ENCODE measurements at places on chromosomes 11 and 22.
A peak's percentile ranks its signal among the peaks of the same experiment; 100 is the strongest.

GRCh38 chr11:99814738-99815137, 794.0 kb downstream of the CNTN5 start:
- no peak for DNase-seq

DNA sequence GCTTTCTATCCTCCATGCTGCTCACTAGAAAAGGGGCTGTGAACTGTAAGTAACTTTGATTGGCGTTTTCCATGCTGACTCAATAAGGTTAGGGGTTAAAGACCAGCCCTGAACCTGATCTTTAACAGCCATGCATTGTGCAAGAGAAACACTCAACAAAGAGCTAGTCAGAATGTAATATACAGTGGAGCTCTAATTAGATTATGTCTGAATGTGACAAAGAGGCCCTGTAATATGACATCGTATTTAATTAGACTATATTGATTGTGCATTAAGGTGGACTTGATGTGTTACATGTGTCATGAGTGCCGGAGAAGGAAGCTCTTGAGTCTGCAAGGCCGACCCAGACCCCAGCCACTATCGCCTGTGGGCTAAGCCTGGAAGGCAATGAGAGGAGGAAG, 70.5 kb downstream of the PKNOX2 start:
- no peak for DNase-seq

DNA sequence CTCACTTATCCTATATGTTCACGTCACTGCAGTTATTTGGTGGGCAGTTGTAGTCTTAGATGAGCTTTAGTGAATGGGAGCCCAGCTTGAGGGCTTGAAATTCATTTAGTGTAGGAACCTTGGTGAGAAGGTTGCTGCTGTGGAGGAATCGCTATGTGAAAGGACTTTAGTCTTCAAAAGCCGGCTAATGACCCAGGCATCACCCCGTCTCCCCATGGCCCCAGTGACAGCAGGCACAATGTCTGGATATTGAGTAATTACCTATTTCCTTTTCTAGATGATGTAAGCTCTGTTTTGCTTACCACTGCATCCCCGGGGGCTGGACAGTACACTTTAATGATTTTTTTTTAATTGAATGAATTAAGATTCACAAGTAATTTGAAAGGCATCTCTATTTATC, 283.2 kb downstream of the ST3GAL4 start:
- no peak for DNase-seq

DNA sequence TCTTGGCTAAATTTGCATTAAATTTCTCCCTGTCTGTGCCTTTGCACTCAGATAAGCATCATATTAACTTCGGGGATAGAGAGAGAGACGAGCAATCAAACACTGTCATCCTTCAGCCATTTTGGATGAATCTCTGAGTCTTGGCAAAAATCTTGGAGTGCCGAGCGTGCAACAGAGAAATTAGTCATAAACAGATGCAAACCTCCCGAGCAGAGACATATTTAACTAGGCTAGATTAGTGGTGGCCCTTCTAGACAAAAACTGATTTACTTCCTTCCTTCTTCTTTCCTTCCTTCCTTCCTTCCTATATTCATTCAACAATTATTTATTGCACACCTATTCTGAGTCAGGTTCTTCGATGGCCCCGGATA, 114.4 kb upstream of the BLID start:
- DNase-seq, result peak; percentile 80

- no peak for DNase-seq
Observed at GRCh38 chr11:1087961-1088926, 13.6 kb downstream of the MUC2 start.

- peak; percentile 74 for DNase-seq
Observed at GRCh38 chr11:63845303-63845702, 6.4 kb downstream of the MARK2 start.

- no peak for DNase-seq
Observed at GRCh38 chr11:126581871-126582648, 226.6 kb downstream of the ST3GAL4 start.

- peak; percentile 4 for DNase-seq
Observed at GRCh38 chr11:106724293-106724892, 293.9 kb downstream of the GUCY1A2 start.

DNA sequence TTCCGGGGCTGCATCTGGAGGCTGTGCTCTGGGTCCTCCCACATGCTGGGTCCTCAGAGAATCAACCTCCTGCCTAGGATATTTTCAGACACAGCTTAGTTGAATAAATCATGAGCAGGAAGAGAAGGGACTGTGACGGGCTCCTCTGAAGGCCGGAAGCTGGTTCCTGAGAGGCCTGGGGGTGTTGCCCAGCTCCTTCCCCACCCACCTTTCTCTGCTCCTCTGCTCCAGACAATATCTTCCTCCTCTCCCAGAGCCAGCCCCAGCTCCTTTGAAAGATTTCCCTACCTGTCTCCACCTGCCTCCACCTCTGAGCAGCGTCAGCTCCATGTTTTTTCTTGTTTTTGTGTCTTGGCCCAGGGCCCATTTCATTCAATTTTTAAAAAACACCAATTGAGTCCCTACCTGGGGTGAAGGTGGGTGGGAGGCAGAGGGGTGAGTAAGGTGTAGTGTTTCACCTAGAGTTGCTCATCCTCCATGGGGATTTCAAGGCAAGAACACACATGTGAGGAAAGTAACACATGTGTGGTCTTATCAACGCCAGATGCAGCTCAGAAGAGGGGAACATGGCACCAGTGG, 24.8 kb upstream of the THY1 start:
- DNase-seq, result no peak

- DNase-seq, result no peak
Observed at GRCh38 chr11:111403051-111403726, 24.1 kb upstream of the POU2AF1 start.

- DNase-seq, result no peak
Observed at GRCh38 chr22:37624017-37624365, 15.4 kb downstream of the GGA1 start.

GRCh38 chr22:23571486-23571885, 8.6 kb downstream of the IGLL1 start:
- DNase-seq, result no peak

GRCh38 chr22:30903876-30904460, 64.6 kb downstream of the MORC2 start:
- DNase-seq, result no peak

GRCh38 chr11:77213029-77213579, 85.1 kb downstream of the MYO7A start:
- no peak for DNase-seq

GRCh38 chr11:20311444-20311843, 52.1 kb upstream of the HTATIP2 start:
- DNase-seq, result no peak

DNA sequence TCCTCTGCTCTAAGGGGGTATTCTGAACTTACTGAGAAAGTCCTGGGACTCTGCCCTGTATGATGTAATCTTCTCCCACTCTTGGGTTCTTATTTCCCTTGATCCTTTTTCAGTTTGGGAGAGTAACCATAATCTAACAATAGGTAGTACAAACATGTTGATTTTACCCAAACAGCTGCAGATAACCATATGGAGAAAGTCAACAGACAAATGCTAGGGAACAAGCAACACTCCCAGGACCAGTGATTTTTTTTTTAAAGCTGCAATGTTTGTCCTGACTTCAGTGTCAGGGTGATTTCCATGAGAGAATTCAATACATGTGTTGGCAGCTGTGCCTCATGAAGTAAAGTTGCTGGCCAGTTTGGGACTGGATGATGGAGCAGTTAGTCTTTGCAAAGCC, 156.5 kb downstream of the FCHSD2 start:
- no peak for DNase-seq

GRCh38 chr11:19237813-19238212, 2.9 kb downstream of the E2F8 start:
- no peak for DNase-seq

DNA sequence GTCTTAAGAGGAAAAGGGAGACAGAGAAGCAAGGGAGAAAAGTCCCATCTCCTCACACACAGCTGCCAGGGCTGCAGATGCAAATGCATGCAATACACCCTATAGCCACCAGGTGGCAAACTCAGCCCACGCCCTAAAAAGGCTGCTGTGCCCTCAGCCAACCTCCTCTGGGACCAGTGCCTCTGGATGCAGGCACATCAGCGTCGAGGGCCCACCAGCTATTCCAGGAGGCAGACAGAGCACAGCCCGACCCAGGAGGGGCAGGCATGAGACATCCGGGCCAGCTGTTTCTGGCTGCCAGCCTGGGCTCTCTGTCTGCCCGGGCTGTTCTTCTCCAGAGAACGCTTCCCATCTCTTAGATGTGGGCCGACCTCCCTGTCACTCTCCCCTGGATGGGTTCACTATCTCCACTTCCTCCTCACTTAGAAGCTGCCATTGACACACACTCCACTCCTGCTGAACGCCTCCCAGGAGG, 39.7 kb downstream of the TPBGL start:
- peak; percentile 51 for DNase-seq

DNA sequence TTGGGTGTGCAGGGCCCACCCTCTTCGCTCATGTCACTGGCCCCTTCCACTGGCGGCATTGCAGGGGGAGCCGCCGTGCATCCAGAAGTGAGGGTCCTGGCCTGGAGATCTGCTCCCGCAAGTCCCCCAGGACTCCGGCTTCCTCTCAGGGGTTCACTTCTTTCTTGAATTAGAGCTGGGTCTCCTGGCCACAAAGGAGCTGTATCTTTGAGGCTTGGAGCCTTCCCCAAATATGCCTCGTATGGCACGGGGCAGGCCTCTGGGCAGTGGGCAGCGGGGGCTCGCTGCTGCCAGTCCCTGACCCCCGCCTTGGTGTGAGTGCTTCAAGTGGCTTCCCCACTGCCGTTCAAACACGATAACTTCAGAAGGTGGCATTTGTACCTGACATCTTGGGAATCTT, 7.4 kb upstream of the IFITM3 start:
- DNase-seq, result no peak

GRCh38 chr22:46879083-46879482, 116.6 kb downstream of the TBC1D22A start:
- no peak for DNase-seq

- no peak for DNase-seq
Observed at GRCh38 chr11:67157691-67158090, 38.6 kb downstream of the KDM2A start.

DNA sequence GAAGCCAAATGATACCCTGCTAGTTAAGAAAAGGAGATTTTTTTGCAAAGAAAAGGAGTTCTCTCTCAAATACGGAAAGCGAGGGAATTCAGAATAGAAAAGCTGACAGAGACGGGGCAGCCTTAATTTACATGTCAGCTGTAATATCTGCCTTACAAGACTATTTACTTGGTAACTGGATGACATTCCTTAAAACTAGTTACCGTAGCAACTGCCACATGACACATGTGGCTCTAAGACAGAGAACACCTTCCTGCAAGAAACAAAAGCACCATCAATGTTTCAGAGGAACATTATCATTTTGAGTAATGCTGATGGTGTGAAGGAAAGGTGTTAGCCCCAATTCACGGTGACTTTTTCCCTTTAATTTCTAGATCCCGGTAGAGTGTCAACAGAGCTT, 222.1 kb downstream of the LRRC4C start:
- no peak for DNase-seq

DNA sequence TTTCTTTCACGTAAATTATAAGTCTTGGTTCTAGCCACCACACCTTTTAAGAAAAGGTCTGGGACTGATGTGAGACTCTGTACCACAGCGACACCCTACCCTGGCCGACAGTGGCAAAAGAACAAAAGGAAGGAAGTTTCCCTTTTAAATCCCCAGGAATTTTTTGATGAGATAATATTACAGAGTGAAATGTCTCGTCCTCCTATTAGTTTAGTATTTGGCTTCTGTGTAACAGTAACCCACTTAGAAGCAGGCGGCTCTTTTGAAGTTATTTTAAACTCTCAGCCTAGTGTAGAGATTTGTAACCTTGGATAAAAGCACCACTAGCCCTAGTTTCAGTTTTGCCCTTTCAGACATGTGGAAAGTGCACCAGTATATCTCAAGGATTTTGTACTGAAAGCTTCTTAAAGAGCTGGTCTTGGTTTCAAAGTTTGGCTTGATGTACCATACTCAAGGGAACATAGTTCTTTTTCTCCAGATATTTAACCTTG, 84.1 kb downstream of the C22orf31 start:
- DNase-seq, result no peak

DNA sequence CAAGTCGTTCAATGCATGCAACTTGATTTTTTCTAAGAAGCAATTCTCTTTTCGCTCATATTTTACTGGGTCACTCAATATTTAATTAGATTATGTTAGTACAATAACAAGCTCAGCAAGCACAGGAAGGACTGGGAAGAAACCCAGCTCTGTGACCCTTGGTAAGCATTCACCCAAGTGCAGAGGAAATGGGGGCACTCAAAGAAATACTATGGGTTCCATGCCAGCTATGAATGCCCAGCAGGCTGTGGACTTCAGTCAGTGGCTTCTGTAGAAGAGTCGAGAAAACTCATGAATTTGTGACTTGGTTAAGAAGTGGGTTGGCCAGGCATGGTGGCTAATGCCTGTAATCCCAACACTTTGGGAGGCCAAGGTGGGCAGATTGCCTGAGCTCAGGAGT, 123.6 kb downstream of the GALNT18 start:
- no peak for DNase-seq

DNA sequence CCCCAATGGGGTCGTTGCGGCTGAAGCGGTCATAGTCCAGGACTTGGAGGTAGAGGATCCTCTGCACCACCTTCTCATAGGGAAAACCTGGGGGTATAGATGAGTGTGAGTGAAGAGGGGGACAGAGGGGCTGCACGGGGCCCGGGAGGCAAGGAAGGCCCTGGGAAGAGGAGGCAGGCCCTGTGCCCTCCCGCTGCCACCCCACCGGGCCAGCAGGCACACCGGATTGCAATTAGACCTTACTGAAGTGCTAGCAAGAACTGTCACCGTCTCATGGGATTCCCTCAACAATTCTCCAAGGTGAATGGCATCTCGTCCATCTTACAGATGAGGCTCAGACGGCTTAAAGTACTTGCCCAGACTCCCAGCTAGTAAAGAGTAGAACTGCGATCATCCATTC, 15.9 kb downstream of the LRRC10B start:
- no peak for DNase-seq

- DNase-seq, result no peak
Observed at GRCh38 chr11:26607725-26608506, 35.9 kb upstream of the MUC15 start.

DNA sequence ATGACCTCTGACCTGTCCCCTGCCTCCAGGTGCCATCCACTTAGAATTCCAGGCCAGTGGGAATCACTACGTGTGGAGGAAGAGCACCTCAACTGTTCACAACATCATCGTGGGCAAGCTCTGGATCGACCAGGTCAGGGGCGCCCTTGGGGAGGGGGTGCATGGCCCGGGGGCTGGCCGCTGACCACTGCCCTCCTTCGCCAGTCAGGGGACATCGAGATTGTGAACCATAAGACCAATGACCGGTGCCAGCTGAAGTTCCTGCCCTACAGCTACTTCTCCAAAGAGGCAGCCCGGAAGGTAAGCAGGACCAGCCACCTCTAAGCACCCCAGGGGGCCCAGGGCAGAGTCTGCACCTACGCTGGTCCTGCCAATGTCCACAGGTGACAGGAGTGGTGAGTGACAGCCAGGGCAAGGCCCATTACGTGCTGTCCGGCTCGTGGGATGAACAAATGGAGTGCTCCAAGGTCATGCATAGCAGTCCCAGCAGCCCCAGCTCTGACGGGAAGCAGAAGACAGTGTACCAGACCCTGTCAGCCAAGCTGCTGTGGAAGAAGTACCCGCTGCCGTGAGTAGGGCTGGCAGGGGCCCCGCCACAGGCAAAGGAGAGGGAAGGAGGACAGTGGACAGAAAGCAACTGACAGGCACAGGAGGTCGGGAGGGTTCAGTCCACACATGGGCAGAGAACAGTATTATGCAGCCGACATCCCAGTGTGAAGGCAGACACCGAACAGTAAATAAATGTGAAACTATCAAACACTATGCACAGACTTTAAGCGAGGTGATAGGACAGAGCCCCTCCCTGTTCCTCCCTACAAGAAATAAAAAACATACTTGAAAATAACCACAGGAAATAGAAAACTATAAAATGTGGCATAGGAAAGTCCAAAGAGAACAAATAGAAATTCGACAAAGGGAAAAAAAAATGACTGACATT, 74.9 kb downstream of the MORC2 start:
- no peak for DNase-seq

GRCh38 chr11:123006860-123007542, 25.4 kb upstream of the BSX start:
- DNase-seq, result no peak

All from foreskin fibroblast (primary cell).